GM23338 (cell line): ENCODE measurements at places on chromosomes 1 and 21. TPM values are rescaled to one million over a fixed set of nuclear protein-coding genes. Genes with fewer than 3 reads are reported as not detected.
A peak's percentile ranks its signal among the peaks of the same experiment; 100 is the strongest.

GRCh38 chr21:41966872-41967621 is 13.2 kb upstream of the C2CD2 start:
- no peak for DNase-seq

- peak; percentile 11 for DNase-seq
These were observed 122.5 kb upstream of the NCAM2 start for GRCh38 chr21:20875742-20876141.

- no peak for DNase-seq
These were observed 8.1 kb upstream of the STMN1 start for GRCh38 chr1:25914074-25914995.

The LMO4 gene
- total RNA-seq: 96.2 and 112 TPM in 2 replicates

DNA sequence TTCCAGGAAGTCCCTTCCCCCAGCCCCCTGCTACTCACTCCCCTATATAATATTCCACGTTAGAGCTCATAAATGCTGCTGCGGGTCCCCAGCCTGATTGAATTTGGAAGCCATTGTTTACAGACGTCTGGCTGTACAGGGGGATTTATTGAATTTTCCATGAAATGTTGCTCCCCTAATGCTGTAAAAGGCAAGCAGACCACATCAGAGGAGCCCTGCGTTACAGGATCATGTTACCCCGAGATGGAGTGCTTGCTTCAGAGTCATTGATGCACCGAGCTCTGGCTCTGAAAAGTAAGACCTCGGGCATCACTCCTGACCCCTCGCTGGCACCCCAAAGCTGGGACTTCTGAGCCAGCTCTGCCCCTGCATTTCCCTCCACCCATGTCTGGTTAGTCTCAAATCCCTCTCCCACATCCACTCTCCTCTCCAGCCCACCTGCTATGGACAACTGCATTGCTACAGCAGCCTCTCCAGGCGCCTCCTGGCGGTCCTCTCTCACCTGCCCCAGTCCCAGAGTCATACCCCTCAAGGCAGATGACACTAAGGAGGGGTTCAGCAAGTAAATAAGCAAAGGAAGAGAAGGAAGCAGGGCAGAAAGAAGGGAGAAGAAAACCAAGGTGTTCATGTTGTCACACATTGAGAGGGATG is 127.8 kb downstream of the TMEM53 start:
- DNase-seq: peak; percentile 45

The DEDD gene
- 30.2 and 35.3 TPM in 2 replicates for total RNA-seq

DNA sequence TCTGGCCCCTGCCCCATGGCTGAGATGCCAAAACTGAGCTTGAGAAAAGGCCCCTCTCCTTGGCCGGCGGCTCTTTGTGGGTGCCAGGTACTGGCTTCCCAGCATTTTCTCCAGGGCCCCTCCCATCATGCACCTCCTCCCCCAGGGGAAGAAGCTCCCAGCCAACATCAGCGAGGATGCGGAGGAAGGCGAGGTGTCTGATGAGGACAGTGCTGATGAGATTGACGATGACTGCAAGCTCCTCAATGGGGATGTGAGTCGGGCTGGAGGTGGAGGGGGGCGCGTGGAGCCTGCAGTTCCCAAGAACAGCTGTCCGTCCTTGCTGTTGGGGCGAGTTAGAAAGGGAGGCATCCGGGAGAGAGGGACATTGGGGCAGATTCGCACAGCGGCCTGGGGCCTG is 13.5 kb downstream of the PLCH2 start:
- DNase-seq: no peak

DNA sequence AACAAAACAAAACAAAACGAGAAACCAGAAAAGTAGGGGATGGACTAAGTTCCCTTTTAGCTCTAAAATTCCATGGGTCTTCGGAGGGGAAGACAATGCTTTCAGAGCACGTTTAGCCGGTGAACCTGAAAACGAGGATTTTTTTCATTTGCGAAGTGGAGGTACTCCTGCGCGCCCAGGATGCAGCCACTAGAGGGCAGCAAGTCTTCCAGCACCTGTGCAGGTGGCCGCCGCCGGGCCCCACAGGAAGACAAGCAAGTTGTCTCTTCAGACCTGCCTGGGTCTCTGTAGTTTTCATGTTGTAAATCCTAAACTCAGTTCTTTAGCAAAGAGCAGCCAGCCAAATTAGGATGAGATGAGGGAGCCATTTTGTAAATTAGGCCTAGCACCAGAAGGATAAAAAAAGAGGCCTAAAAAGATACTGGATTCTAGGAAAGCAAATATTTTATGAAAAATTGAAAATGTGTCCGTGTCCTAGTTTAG is 17.7 kb upstream of the SNX27 start:
- peak; percentile 95 for DNase-seq

DNA sequence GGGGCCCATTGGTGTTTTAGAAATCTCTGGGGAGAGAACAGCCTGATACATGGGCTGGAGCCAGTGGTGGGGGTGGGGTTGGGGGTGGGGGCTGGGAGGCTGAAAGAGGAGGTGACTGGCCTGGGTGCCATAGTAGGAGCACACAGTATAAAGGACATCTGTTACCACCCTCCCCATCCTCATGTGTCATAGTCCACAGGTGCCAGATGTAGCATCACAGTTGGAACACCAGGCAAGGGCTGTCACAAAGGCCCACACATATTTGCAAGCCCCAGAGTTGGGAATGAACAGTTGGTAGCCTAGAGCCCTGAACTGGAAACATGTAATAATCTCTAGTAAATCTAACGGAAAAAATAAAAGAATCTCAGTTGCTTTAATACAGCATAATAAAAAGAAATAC is 55.1 kb upstream of the CR2 start:
- no peak for DNase-seq

- no peak for DNase-seq
These were observed 20.9 kb downstream of the SH2D2A start for GRCh38 chr1:156795787-156796186.
